Adipocyte (in vitro differentiated cells): ENCODE measurements at places on chromosomes 7 and 10.
A peak's percentile ranks its signal among the peaks of the same experiment; 100 is the strongest.

- DNase-seq, result peak; percentile 38
Measured at GRCh38 chr10:76086761-76087639, 655.6 kb downstream of the LRMDA start.

- DNase-seq, result peak; percentile 74
Measured at GRCh38 chr10:118958984-118959925, 70.3 kb upstream of the NANOS1 start.

DNA sequence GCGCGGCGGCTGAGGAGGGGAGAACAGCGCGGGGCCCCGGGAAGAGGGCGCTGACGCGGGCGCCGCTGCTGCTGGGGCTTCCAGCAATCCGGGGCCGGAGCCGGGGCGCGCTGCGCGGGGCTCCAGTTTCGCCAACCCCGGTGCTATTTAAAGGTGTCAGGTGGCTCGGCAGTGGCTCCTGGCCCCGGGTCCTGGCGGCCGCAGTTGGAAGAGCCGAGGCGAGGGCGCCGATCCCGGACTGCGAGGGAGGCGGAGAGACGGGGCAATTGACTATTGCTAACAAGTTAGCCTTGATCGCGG, 347 bp downstream of the LBX1 start:
- DNase-seq, result peak; percentile 10

- no peak for DNase-seq
Measured at GRCh38 chr10:95440756-95441546, 120.2 kb downstream of the SORBS1 start.

DNA sequence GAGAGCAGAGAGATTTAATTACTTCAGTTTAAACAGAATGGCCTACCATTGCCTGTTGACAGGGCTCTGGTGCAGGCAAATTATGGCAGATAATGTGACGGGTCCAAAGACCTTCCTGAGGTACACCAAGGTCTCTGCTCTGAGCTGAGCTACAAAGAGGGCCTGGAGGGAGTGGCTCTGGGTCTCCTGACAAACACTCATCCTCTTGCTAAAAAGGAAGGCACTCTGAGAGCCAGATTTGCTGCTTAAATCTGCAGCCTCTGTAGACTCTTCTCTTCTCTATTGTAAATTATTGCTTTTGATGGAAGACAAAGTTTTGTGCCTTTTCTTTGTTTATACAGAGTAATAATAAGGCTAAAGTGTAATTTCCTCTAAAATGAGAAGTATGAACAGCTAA, 529.5 kb upstream of the FZD8 start:
- peak; percentile 42 for DNase-seq

GRCh38 chr10:81007872-81008271, 470.2 kb downstream of the SH2D4B start:
- no peak for DNase-seq

DNA sequence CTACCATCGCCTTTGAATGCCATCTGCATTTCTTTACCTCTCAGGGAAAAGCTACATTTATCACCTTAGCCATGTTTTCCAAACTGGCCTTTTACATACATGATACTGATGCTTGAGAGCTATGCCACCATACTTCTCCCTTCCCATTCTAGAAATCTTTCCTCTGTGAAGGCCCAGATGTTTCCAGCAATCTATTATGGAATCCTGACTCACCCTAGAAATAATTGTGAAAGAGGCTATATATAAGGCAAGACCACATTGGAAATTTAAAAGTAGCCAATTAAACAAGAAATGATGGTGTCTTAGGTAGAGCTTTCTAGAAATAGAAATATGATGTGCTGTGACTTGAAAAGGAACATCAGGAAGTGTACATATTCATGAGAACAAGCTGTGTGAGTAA, 389.7 kb downstream of the INHBA start:
- DNase-seq, result no peak

- DNase-seq, result no peak
Measured at GRCh38 chr7:56291-56913, 136.0 kb upstream of the FAM20C start.

GRCh38 chr10:51083356-51083853, 9.1 kb downstream of the PRKG1 start:
- peak; percentile 41 for DNase-seq
